NCI-H1436 treated with DMSO at 0.1 percent for 48 hours (cell line): ENCODE measurements at places on chromosomes 3 and 15.

- no peak for DNase-seq
These were observed 157.7 kb upstream of the FAM3D start for GRCh38 chr3:58824285-58824684.

- no peak for DNase-seq
These were observed 30.0 kb downstream of the SHQ1 start for GRCh38 chr3:72818092-72818773.

GRCh38 chr3:43691120-43691995 lies 620 bp downstream of the ABHD5 start:
- no peak for DNase-seq

DNA sequence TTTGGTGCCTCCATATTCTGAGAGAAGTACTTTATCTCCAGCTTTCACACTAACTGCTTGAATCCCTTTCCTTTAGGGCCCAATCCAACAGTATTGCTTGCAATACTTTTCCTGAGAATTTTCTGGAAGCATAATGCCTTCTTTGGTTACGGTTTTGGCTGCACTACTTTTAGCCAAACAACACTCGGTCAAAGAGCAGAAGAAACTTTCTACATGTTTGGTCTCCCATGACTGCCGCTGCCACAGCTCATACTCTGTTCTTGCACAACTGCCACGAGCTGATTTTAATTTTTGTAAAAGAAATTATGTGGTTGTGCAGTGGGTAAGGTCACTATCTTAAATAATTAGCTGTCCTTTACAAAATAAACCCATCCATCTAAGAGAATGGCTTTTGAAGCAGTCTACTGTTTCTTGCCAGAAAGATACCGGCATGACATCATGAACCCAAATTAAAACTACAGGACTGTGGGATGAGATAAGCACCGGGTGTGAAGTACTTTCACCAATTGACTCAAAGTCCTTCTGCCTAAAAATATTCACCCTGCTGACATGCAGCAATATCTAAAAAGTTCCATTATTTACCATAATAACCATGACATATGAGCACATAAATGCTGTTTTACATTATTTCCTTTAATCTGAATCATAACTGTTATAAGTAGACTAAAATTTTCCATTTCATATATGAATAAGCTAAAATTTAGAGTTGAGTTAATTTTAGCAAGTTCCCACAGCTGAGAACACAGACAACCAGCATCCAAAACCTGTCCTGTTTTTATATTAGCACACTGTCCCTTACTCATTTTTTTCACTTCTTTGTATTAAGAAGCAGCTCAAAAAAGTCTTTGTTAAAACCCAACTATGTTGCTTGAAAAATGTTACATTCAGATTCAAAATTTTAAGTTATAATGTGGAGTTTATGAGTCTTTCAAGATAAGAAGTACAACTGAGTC lies 1154.3 kb downstream of the EPHA3 start:
- no peak for DNase-seq

- no peak for DNase-seq
These were observed 12.6 kb downstream of the RORA start for GRCh38 chr15:61216519-61216918.

DNA sequence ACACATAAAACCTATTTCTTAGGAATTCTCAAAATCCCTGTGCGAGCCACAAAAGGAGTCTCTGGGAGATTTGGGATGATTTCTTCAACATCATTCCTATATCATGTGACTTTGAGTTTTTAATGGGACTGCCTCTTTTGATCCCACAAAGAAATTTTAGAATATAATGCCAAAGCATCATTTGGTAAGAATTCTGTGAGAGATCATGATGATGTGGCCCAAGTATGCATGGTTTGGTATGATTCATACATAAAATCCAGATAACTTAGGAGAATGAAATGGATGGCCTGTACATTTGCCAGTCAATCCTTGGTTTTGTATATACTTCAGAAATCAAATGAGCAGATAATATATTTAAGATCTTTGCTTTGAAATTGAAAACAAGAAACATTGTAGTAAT lies 61.3 kb downstream of the UBE2E2 start:
- DNase-seq: no peak

DNA sequence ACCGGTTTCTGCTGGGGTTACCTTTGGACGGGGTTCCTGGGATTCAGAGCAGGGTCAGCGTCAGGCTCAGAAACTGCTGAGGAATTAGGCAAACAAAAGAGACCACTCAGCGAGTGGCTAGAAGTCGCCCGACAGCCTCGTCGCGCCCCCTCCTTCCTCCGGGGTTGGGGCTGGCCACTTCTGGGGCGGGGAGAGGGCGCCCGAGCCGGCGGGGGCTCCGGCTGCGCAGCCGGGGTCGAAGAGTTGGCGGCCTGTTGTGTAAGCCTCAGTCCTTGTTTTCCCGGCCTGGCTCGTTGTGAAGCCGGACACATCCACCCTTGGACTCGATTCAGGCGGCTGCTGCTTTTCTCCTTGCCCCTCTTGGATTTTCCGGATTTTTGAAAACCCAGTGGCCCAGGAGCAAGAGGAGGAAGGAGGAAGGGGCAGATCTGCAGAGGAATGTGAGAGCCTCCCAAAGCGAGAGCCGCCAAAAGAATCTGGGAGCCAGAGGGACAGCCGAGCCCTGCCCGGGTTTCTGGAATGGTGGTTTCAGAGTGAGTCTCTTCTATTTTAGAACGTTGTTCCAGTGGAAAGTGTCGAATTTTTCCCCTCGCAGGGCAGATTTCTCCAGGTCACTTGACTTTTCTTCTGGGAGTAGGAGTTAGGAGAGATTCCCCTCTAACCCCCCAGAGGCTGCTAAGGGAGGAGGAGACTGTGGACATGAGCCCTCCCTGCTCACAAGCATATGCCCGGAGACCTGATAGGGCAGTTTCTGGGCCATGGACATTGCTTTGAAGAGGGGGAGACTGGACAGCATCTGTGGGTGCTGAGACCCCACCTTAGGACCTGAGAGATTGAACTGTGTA lies 666 bp downstream of the SNX33 start:
- no peak for DNase-seq

DNA sequence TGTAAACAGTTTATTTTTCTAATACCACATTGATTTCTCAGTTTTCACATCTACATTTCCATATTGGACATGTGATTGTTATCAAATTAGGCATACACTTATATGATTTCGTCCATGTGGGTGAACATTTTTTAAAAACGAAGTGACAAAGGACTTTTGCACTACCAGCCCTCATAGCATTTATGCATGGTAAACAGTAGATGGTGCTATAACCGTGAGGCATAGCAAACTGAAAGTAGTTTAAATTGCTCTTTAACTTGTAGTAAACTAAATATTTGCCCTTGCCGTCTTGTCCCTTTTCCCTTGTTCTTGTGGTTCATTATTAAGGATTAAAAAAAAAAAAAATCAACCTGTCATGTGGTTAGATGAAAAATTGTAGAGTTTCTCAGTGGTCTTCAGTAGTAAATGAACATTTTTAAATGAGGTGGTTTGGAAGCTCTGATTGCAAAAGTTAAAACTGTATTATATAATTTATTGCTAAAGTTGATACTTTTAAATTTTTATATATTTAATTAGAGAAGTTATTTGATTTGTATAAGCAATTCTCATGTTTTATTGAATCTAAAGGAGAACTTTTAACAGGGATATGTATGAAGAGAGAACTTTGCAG lies 24.0 kb downstream of the STX19 start:
- DNase-seq: no peak

GRCh38 chr3:31248563-31248992 lies 284.1 kb upstream of the STT3B start:
- no peak for DNase-seq

DNA sequence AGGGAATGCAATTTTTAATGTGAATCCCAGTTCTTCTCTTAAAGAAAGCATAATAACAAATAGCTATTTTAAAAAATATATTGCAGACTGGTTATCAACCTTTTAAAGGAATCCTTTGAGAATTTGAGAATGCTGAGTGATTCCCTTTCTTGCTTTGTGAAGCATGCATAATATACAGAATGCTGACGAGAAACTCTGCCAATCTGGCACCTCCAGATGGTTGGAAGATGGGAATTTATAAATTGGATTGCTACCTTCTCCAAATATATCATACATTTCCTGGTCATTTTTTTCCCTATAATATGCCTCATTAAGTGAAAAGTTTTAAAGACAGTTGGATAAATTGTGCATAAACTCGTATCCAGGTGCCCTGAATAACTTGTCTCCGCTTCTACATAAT lies 333.9 kb upstream of the ARPP21 start:
- DNase-seq: no peak

DNA sequence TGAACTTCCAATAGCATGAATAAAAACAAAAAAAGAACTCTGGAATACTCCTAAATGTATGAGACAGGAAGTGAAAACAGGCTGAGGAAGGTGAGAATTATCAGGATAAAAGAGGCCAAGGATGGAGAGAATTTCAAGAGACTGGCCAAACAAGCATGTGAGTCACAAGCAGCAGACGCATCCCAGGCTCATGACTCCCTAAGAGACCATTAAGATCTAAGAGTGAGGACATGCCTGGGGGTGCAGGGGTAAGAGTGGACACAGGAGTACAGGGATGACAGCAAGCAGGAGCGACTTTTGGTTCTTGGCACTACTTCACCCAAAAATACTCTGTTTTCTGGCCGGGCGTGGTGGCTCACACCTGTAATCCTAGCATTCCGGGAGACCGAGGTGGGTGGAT lies 7.1 kb downstream of the SCAMP2 start:
- no peak for DNase-seq

GRCh38 chr3:196792771-196793170 lies 53.1 kb downstream of the PAK2 start:
- DNase-seq: no peak

- no peak for DNase-seq
These were observed 8.4 kb downstream of the NBEAL2 start for GRCh38 chr3:46987743-46988401.

DNA sequence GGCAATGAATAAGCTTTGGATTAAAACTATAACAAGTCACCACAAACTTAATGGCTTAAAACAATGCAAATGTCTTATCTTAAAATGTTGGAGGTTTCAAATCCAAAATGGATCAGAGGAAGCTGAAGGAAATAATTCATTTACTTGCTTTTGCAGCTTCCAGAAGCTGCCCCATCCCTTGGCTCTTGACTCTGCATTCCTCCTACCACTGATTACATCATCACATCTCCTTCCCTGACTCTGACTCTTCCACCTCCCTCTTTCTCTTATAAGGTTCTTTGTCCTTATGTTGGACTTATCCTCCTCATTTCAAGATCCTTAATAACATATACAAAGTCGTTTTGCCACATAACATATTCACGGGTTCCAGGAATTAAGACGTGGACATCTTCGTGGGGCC lies 982.8 kb upstream of the ROBO1 start:
- no peak for DNase-seq

- DNase-seq: no peak
These were observed 337.8 kb downstream of the LRRC3B start for GRCh38 chr3:26960382-26960781.

- DNase-seq: no peak
These were observed 14.5 kb downstream of the SLC6A20 start for GRCh38 chr3:45781841-45782240.

GRCh38 chr3:87733671-87734367 lies 325.0 kb downstream of the CGGBP1 start:
- DNase-seq: no peak

DNA sequence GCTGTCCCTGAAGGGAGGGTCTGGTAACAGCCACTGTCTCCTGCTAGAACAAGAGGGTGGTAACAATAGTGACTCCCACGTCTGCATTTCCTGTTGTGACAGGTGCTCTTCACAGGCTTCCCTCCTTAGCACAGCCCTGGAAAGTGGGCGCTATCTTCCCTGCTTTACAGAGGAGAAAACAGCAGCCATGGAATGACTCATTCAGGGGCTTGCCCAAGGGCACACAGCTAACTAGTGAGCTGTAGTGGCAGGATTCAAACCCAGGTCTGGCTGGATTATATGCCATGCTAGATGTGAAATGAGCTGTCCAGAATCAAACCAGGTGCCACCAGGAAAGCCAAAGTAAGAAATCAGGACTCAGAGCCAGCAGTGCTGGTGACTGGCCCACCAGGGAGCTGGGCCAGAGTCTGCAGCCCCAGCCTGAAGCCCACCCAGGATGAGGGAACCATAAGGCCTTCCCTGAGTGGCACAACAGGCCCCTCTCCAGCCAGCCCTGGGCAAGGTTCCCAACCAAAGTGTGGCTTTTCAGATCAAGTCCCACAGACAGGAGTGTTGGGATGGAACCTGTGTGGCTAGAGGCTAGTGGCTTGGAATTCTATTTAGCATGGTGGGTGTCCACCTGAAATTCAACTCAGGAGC lies 102.4 kb downstream of the ETFA start:
- no peak for DNase-seq

DNA sequence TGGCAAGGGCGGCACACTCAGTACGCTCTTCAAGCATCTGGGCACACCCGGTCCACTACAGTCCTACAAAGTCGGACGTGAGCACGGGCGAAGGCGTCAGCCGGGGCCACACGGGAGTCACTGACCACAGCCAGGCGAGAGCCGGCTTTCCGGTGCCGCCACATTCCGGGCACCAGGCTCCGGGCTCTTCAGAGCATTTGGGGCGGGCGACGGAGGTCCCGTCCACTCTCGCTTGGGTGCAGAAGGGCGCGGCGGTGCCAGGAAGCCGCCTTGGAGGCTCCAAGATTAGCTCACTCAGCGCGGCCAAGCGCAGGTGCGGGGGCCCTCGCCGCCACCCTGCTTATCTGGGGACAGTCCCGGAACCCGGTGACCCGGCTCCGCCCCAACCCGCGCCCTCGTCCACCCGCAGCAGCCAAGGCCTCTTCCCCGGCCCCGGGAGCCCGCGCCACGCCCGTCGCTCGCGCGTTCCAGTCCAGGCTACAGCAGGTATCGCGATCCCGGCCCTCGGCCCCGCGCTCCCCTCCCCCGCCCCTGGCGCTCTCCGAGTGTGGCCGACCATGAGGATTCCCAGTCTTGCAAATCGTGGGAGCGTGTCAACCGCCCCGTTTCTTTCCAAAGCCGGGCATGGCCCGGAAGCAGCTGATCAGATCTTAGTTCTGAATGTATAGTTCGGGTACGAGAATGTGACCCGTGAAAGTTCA lies at the start of gene ADPRH:
TSS of gene ADPRH (plus strand) at position 127 of the 701 bp plus-strand sequence. CDS start 2,678 bp downstream, outside the sequence.
- DNase-seq: no peak
